Activated CD4-positive, alpha-beta T cell treated with anti-CD3 and anti-CD28 coated beads, Interleukin-2, amount 50 U/mL, for 48 hours (primary cell): ENCODE measurements at places on chromosomes 1 and 21.

GRCh38 chr1:218468711-218469110, 123.6 kb downstream of the TGFB2 start:
- no peak for DNase-seq

- no peak for DNase-seq
Observed at GRCh38 chr1:42952303-42953001, 6.2 kb downstream of the SLC2A1 start.

- DNase-seq = no peak
Observed at GRCh38 chr1:219909476-219909875, 18.9 kb downstream of the SLC30A10 start.

DNA sequence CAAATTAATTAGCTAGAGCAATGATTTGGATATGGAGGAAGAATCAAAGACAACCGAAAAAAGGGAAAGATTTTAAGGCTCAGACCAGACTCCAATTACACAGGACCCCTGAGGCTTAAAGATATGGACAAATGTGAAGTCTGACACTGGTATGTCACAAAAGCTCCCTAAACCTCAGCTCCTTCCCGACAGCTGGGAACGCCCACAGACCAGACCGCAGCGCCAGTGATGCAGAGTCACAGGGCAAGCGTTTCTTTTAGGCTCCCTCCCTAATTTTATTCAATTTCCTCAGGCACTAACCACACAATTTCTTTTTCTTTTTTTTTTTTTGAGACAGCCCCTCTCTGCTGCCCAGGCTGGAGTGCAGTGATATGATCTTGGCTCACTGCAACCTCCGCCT, 40.2 kb downstream of the NID1 start:
- DNase-seq = no peak

GRCh38 chr1:48718116-48718630, 58.5 kb downstream of the BEND5 start:
- no peak for DNase-seq

- no peak for DNase-seq
Observed at GRCh38 chr1:199549421-199549820, 478.1 kb upstream of the NR5A2 start.

GRCh38 chr1:159821171-159821867, 5.4 kb upstream of the SLAMF8 start:
- no peak for DNase-seq

- no peak for DNase-seq
Observed at GRCh38 chr1:213474054-213474453, 423.0 kb downstream of the RPS6KC1 start.

DNA sequence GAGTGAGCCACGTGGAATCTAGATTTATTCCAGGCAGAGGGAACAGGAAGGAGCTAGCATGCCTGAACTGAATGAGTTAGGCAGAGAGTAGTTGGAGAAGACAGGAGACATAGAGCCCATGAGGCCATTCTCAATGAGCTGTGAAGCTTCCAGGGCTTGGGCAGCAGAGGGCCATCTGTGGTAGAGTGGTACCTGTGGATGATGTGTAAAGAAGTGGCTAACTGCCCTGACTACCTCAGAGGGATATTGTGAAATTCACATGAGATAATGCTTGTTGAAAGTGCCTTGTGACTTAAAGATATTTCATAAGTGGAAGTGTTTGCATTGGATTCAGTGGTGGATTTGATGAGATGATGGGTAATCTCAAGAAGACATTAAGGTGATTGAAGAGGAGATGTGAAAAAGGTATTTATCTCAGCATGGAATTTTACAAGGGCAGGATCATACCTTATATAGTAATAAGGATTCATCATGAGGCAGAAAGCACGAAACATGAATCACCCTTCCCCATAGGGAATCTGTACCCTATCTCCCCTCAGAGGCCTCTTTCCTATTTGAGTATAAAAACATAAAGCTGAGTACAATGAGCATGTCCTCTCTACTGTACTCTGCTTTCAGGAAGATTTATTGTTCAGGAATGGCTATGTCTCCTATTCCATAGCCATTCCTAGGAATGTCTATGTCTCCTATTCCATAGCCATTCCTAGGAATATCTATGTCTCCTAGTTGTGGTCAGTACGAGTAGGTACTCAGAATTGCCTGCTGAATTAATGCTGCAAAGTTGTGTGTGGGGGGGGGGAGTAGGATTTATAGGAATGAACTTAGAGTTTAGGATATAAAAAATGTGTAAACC, 146.8 kb downstream of the PAPPA2 start:
- DNase-seq = no peak

GRCh38 chr1:150178548-150178947, 28.8 kb downstream of the PLEKHO1 start:
- no peak for DNase-seq

GRCh38 chr1:4755301-4755845, 101.0 kb downstream of the AJAP1 start:
- DNase-seq = no peak

DNA sequence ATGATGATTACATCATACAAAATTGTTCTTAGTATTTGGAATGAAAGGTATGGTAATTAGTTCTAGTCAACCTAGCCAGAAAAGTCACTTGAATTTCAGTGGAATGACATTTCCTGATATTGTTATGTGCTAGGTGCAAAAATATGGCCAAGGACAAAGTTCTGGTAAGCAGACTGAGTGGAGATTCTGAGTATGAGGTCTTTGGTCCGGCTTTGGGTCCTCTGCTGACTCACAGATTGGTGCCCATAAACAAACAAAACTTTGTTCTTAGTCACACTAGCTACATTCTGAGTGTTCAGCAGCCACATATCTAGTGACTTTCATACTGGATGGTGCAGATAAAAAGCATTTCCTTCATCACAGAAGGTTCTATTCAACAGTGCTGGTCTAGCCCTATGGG, 206.1 kb downstream of the ZNF648 start:
- no peak for DNase-seq

GRCh38 chr1:230083746-230084407, 16.8 kb downstream of the GALNT2 start:
- DNase-seq = no peak

GRCh38 chr1:151047591-151047924, at the start of gene C1orf56:
C1orf56 (plus strand) TSS chr1:151047751; CDS start chr1:151047848, 97 bp downstream.
- peak; percentile 63 for DNase-seq

DNA sequence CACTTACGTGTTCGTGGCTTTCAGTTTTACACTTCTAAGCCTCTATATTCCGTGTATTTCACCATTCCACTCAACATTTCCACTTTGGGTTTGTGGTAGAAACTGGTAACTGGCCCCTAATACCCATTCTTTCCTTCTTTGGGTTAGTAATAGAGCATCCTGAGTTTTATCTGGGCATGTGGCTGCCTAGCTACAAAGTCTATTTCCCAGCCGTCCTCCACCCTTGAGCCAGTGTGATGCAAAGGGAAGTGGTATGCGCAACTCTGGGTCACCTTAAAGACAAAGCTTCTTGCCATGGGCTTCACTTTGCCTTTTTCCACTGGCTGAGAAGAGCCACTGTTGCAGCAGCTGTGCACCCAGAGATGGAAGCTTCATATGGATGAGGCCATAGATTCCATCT, 73.9 kb downstream of the LAMC2 start:
- no peak for DNase-seq

- no peak for DNase-seq
Observed at GRCh38 chr21:16216288-16216962, 486.6 kb downstream of the USP25 start.

- DNase-seq = no peak
Observed at GRCh38 chr1:87106144-87106543, 191.7 kb downstream of the HS2ST1 start.

GRCh38 chr1:164755690-164756089, 196.7 kb downstream of the PBX1 start:
- DNase-seq = no peak

- DNase-seq = no peak
Observed at GRCh38 chr21:26096494-26097371, 73.8 kb downstream of the APP start.

- peak; percentile 88 for DNase-seq
Observed at GRCh38 chr1:18951818-18952391, 4.6 kb downstream of the IFFO2 start.

DNA sequence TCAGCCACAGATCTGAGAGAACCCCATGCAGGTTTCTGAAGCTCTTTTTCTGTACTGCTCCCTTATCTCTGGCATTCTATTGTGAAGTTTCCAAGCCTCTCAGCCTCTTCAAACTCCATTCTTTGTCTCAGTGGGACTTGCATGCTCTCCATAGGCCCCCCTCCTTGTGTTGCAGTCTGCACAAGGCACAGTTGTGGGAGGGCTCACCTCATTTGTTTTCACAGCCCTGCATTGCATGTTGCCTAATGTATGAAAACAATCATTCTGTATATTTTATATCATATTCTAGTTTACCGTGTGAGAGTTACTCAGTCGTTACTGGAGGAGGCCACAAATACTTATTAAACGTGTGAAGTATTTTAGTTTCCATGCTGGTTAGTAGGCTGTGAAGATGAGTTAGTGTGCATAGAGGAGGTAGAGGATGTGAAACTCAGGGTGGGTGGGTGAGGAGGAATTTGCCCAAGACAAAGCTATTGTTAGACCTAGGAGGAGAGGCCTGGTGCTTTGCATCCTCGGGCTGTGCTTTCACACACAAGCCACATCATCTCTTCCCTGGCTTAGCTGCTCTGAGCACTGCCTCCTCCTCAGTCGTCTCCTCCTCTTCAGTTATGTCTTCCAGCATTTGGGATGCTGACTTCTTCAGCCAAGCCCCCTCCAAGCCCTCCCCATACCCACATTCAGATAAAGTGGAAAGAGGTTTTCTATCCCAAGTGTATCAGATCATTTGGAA, 7.8 kb upstream of the CHI3L2 start:
- DNase-seq = peak; percentile 67

DNA sequence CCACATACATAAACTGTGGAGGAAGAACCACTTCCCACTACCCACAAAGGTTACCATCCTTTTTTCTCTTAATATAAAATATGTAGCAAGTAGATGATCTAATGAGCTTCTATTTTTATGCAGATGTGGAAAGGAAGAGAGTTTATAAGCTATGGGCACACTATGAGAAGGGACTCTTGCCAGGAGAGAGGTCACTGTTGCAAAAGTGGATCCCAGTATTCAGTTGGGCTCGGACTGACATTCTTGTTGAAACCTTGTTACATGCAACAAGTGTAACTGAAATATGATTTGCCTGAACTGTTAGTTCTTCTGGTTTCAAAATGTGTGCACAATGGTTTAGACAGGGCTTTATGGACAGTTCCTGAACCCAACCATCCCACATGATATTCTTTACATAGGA, 397.4 kb upstream of the PKN2 start:
- DNase-seq = no peak

DNA sequence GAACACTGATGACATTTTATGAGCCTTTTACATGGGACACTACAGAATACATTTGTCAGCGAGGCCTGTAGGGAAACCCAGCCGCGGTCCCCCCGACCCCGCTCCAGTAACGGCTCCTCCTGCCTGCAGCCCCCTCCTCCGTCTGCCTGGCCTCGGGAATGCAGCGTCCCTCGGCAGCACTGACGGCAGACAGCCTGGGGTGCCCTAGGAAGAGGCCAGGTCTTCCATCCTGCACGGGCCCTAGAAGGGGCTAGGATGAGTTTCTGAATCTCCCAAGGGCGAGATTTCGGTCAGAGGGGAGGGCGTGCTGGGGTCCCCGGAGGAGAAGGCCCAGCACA, 8.4 kb downstream of the SAMD11 start:
- DNase-seq = no peak

GRCh38 chr1:150162582-150162861, 12.8 kb downstream of the PLEKHO1 start:
- no peak for DNase-seq

GRCh38 chr1:243270097-243270864, 14.4 kb downstream of the SDCCAG8 start:
- no peak for DNase-seq

DNA sequence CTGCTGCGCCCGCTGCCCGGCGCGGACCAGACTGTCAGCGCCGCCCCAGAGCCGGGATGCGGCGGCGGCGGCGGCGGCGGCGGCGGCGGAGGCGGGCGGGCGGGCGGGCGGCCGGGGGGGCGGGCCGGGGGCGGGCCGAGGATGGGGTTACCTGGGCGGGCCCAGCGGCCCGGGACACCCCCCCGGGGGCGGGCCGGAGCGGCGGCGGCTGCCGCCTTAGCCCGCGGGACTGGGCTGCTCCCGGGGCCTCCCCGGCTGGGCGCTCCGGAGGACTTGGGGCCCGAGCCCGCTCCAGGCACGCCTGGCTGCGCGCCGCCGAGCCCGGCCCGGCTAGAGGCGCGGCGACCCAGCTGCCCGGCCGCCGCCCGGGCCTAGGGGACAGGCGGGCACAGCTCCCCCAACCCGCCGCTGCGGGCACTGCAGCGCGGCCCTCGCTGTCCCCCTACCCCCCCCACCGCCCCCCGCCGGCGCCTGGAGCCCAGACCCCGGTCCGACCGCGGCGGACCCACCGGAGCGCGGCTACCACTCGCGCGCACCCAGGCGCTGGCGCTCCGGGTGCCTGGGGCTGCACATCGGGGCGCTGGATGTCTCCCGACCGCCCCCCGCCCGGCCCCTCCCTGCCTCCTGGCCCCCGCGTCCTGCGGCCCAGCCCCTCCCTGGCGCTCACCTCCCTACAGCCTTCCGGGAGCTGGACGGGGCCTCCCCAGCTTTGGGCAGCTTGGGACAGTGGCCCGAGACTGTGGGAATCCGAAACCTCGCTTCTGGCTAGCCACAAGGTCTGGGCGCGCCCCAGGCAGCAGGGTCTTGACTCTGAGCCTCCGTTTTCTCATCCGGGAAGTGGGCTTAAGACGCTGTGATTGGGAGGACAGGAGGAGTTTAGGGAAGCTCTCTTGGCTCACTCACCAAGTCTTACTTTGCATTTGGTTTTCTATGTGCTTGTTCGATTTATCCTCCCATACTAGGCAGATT, at the start of gene WNT4:
Gene WNT4, minus strand, starts transcription at position 33 of the 969 bp plus-strand sequence. CDS start 175 bp downstream, outside the sequence.
- DNase-seq = peak; percentile 24

DNA sequence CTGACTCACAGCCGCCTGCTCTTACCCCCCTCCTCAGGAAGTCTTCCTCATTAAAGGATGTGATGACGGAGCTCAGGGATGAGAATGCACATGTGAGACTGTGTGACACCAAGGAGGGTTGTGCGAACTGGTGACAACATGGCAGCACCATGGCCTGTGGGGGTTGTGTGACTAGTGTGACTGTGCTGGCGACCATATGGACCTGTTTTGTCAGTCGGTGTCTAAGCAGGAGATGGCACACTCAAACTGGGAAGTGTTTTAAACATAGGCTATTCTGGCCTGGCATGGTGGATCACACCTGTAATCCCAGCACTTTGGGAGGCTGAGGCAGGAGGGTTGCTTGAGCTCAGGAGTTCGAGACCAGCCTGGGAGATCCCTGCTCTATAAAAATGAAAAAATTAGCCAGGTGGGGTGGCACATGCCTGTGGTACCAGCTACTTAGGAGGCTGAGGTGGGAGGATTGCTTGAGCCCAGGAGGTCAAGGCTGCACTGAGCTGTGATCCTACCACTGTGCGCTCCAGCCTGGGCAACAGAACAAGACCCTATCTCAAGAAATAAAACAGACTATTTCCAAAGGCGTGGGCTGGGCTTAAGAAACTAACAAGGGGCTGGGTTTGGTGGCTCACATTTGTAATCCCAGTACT, 7.4 kb downstream of the TRNP1 start:
- DNase-seq = no peak

DNA sequence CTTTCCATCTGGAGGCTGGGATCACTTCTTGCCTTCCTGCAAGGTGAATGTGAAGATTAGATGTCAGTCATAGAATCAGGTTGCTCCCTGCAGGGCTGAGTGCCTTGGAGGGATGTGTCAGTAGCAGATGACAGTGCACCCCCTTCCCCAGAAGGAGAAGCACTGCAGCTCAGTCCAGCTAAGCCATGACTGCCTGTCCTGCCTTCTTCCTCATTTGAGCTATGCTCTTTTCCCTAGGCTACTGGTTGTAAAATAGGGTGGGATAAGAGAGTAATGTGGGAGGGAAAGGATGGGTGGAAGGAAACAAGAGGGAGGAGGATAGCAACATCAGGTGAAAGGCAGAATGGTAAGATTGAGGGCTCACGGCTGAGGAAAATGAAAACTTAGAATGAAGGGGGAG, 11.1 kb upstream of the FABP3 start:
- DNase-seq = no peak

GRCh38 chr1:156104065-156104810, 10.3 kb upstream of the LMNA start:
- DNase-seq = peak; percentile 63
